Activated naive CD4-positive, alpha-beta T cell treated with Interleukin-2 at 50 U/mL for 16 hours (primary cell): ENCODE measurements at places on chromosomes 1 and 21.

- no peak for DNase-seq
Observed at GRCh38 chr1:242147096-242147976, 148.4 kb upstream of the MAP1LC3C start.

- no peak for DNase-seq
Observed at GRCh38 chr1:149963358-149963757, 26.7 kb upstream of the MTMR11 start.

GRCh38 chr1:242467556-242468145 lies 56.8 kb downstream of the PLD5 start:
- DNase-seq = no peak

- DNase-seq = no peak
Observed at GRCh38 chr21:38439957-38440356, 58.3 kb downstream of the ERG start.

GRCh38 chr1:207868251-207868773 lies 42.6 kb downstream of the CD34 start:
- peak; percentile 26 for DNase-seq

GRCh38 chr1:213464786-213465460 lies 413.9 kb downstream of the RPS6KC1 start:
- DNase-seq = no peak

DNA sequence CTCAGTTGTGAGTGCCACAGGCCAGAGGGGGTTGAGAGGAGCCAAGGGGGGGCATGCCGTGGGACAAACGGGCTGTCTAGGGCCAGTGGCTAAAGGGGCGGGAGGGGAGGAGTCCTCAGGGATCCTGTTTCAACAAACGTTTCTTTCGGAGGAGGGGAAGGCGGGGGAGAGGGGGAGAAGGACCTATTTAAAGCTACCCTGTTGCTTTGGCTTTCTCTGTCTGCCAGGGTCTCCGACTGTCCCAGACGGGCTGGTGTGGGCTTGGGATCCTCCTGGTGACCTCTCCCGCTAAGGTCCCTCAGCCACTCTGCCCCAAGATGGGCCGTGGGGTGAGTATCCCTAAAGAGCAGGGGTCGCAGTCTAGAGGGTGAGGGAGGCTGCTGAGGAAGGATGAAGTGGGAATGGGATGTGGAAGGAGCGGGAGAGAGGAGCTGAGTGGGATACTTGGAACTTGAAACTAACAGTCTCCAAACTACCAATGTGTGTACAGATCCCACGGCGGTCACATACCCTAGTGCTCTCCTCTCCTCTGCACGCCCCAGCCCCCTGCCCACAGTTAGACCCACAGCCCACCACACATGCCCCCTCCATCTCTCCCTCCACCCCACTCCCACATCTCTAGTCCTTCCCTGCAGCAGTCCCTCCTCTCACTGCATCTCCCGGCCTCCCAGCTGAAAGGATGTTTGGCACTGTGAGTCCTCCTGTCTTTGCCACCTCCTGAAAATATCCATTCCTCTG lies at the start of gene ATP1A2:
Gene ATP1A2 (plus strand): TSS at position 215 of the 738 bp plus-strand sequence. CDS start 103 bp downstream, at position 318.
- no peak for DNase-seq

DNA sequence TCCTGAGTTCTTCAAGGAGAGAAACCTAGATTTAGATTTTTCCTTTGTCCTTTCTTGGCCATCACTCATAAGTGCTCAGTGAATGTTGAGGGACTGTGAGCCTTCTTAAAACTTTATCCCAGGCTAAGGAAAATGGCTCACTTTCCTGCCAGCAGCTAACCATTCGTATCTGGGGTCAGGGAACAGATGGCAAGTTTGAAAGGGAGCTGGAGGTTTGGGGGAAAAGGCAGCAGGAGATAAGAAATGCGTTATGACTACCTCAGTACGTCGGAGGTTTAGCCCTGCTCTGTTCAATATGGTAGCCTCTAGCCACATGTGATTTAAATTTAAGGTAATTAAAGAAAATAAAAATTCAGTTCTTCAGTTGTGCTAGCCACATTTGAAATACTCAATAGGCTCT lies 13.3 kb downstream of the RRP15 start:
- DNase-seq = no peak

GRCh38 chr1:6941786-6942185 lies 156.5 kb downstream of the CAMTA1 start:
- no peak for DNase-seq

- DNase-seq = no peak
Observed at GRCh38 chr1:115113766-115114165, 24.5 kb upstream of the TSPAN2 start.

DNA sequence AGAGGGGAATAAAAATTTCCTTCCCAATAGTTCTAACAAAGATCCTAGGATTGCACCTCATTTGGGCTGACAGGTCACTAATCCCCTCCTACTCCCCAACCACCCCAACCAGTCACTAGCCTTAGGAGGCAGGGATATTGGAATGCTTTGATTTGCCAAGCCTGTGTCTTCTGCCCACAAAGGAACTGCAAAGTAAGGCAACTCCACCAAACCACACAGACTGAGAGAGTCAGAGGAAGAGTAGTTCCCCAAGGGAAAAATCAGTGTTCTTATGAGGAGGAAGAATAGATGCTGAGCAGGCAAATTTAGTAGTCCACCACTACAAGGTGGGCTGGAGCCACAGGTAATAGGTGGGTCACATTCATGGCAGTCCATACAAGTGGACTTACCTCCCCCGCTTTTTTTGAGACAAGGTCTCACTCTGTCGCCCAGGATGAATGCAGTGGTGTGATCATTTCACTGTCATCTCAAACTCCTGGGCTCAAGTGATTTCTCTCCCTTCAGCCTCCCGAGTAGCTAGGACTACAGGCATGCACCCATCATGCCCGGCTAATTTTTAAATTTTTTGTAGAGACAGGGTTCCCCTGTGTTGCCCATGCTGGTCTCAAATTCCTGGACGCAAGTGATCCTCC lies 3.7 kb upstream of the TMEM39B start:
- DNase-seq = no peak

GRCh38 chr1:150280138-150280707 lies 2.1 kb upstream of the CIART start:
- no peak for DNase-seq

- DNase-seq = no peak
Observed at GRCh38 chr1:85397490-85398032, 67.4 kb downstream of the DDAH1 start.

GRCh38 chr1:46455951-46456350 lies 33.7 kb upstream of the DMBX1 start:
- no peak for DNase-seq

- no peak for DNase-seq
Observed at GRCh38 chr1:8373581-8374241, 55.8 kb downstream of the SLC45A1 start.

- no peak for DNase-seq
Observed at GRCh38 chr1:177659281-177659680, 310.6 kb downstream of the SEC16B start.

DNA sequence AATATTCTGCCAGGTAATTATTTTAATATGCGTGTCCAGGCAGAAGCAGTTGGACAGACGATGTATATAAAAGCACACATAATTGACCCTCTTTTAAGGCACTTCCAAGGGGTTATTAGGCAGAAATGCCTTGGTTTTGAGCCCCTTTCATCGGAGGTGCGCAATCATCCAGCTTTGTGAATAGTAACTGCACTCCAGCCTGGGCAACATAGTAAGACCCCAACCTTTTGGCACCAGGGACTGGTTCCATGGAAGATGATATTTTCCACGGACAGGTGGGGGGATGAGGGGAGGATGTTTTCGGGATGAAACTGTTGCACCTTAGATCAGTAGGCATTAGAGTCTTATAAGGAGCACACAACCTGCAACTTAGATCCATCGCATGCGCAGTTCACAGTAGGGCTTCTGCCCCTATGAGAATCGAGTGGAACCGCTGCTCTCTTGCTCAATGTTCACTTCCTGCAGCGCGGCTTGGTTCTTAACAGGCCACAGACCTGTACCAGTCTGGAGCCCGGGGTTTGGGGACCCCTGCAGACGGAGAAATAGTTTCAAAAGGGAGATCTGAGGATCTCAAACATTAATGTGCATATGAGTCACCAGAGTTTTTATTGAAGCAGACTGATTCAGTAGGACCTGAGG lies 1.8 kb upstream of the MCOLN2 start:
- peak; percentile 43 for DNase-seq
